ENCODE measurements at places on chromosomes 12 and 14.

- no peak for DNase-seq
These were observed 52.0 kb downstream of the RNF34 start for GRCh38 chr12:121451961-121452339.

DNA sequence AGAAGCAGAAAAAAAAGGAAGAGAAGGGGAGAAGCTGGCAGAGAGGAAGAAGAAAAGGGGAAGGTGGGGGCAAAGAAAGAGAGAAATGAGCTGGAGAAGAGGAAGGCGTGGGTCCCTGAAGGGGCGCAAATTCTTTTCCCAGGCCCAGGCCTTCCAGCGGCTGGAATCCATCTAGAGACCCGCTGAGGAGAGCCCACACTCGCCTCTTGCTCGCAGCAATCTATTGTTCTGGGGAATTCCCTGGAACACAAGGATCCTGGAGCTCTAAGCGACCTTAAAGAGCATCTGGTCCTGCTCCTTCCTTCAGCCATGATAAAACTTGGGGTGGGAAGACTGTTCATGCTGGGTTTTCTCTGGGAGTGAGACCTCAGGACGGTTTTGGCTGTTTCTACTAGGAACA lies 41.2 kb upstream of the FKBP4 start:
- no peak for DNase-seq

DNA sequence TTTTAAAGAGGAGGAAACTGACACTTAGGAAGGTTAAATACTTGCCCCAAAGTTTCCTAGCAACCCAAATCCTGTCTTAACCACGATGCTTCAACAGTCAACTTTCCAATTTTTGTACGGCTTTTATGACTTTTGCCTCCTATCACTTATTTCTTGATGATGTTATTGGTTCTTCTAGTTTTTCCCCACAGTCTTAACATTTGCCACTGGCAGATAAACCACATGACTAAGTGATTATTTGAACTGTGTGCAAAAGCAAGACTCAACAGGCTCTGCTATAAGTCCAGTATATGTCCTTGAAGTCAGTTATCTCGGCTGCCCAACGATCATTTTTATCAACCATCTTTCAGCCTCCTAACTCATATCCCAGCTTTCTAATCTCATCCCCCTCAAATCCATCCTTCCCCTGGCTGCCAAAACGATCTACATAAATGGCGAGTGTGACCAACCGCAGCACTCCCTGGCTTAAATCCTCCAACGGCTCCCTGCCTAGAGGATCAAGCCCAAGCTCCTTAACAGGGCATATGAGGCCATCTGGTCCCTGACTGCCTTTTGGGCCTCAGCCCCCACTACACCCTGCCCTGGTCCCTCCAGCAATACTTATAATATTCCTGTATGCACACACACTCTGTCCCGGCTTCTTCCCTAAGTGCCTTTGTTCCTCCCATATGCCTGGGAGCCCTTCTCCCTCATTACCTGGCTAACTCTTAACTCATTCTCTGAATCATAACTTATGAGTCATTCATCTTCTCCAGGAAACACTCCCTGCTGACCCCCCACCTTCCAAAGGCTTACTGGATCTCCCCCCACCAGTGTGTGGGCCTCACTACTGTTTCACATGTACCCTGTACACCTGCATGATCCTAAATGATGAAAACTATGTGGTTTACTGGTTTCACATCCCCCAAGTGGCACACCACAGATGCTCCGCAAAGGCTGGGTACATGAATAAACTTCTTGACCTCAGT lies 8.8 kb downstream of the VPS37B start:
- no peak for DNase-seq

DNA sequence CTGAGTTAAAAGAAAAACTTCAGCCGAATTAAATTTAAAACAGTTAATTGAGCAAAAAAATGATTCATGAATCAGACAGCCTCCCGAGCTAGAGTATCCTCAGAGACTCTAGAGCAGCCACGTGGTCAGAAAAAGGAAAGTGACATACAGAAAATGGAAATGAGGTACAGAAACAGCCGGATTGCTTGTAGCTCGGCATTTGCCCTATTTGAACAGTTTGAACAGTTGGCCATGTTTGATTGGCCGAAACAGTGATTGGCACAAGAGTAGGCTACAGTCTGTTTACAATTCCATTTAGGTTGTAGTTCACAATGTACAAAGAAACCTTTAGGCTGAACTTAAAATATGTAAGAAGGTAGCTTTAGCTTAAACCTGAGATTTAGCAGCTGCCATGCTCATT lies 12.9 kb upstream of the OXA1L start:
- no peak for DNase-seq

DNA sequence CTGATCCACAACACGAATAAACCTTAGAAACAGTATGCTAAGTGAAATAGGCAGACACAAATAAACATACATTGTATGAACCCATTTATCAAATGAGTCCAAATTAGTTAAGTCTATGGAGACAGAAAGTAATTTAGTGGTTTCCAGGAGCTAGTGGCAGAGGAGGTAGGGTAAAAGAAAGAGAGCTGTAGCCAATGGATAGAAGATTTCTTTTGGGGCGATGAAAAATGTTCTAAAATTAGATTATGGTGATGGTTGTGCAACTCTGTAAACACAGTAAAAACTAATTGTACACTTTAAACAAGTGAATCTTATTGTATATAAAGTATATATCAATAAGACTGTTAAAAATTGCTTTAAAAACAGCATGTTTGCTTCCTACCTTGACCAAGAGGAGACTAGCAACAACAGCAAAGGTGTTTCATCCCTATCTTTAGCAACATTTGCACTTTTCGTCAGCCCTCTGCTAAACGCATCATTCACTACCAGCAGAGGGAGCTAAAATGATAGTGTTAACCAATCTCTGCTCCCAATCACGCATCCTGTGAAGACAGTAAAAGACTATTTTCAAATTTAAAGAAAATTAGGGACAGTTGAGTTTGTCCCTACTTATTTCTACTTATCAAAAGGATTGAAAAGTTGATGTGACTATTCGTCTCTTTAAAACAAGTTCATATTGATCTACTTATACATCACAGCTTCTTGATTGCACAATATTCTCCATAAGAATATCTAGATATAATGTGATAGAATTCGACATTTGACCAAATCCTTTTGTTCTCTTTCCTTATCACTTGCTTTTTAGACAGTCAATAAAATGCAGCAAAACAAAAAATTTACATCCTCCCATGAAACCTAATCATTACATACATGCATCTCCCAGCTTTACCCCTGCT lies 24.0 kb upstream of the LGR5 start:
- DNase-seq: no peak

DNA sequence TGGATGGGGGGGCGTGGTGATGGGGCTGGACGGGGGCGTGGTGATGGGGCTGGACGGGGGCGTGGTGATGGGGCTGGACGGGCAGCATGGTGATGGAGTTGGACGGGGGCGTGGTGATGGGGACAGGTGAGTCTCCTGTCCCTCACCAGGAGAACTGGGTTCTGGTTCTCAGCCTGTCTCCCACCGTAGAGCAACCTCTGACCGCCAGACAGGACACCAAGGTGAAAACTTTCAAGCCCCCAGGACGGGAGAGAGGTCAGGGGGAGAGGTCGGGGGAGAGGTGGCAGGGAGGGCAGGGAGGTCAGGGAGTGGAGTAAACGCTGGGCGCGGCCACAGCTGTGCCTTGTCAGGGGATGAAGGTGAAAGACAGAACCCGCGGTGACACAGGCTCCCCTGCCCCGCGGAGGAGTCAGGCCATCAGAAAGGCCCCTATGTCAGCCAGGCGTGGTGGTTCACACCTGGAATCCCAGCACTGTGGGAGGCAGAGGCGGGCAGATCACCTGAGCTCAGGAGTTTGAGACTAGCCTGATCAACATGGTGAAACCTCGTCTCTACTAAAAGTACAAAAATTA lies 84.6 kb downstream of the GALNT9 start:
- no peak for DNase-seq

DNA sequence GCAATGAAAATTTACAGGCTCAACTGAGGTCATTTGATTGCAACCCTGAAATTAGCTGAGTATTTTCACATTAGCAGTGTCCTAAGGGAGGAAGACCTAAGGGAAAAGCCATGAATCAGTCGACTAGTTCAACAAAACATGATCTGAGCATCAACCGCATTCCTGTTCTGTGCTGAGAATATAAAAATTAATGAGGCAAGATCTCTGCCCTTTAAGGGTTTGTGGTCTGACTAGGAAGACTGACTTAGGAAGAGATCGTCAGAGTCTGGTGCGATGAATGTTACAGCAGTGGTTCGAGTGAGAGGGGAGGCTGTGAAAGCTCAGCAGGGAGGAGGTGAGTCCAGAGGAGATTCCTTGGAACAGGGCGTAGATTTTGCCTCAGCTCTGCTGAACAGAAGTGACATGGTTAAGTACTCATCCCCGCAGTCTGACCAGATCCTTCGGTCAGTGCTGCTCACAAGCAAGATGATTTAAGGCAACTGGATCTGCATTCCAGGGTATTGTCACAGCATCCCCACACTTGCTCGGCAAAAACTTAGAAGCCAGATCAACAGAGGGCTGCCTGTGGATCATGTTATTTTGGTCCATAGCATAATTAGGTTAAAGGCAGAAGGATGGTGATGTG lies 49.6 kb downstream of the BMAL2 start:
- DNase-seq: no peak

DNA sequence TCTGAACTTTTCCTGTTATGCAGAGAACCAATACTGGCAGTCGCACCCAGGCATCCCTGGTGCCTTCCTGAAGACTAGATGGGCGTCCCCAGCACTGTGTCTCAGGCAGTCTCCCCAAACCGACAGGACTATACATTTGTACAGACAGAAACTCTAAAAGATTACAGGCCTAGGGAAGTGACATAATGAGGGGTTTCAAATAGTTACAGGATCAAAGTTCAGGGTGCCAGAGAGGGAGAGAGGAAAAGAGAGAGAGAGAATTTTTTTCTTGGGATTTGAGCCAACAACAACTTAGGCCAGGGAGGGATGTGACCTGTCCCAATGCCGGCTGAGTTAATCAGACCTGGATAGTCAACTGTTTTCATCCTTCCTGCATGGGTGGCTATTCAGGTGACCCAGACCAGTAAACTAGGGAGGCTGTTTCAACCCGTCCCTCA lies 9.3 kb upstream of the GMFB start:
- no peak for DNase-seq

DNA sequence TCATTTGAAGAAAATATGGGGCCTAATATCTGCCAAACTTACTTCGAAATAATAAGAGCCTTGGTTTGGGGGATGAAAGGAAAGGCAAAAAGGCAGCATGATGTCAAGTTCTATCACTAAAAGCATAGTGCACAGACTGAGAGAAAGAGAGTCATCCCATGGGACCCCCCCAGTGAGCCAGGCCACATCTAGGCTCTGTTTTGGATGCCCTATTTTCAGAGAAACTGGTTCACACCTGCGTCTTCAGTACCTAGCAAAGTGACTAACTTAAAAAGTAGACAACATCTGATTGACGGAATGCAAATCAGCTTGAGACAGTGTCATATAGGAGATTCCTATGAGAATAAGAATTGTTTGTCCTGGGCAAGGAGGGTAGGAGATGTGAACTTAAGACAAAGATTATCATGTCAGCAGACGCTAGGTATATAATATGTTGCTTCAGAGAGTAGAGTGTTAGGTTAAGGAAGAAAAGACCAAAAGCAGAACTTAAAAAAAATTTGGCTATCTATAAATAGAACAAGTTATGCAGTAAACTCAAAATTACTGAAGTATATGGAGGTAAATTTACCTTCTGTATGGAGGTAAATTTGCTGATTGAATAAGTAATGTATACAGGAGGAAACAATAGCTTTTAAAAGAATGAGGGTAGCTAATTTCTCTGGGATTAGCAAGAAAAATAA lies 148.2 kb downstream of the SLC41A2 start:
- DNase-seq: no peak

GRCh38 chr12:6052940-6053329 lies 71.5 kb downstream of the VWF start:
- DNase-seq: no peak

DNA sequence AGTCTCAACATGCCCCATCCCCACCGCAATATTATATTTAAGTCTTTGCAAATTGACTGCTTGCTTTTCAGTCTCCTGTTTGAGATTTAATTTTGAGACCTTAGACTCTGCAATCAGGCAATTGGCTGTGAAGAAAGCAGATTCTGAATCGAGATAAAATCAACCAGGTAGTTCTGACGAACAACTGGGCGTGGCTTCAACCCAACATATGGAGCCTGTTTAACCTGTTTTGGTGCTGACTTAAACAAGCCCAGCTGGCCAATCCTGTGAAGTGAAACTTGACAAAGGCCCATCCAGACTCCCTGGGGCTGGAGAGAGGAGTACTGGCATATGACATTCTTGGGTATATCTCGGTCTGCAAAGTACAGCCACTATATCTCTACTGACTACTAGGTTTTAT lies 9.8 kb upstream of the CIPC start:
- no peak for DNase-seq

Data from activated CD4-positive, CD25-positive, alpha-beta regulatory T cell treated with anti-CD3 and anti-CD28 coated beads, Interleukin-2, amount 50 U/mL, for 72 hours (primary cell).